ENCODE measurements at places on chromosomes 13 and 19. TPM values are rescaled to one million over a fixed set of nuclear protein-coding genes. Genes with fewer than 3 reads are reported as not detected.
A peak's percentile ranks its signal among the peaks of the same experiment; 100 is the strongest.

Gene XAB2
- total RNA-seq: 40.5 TPM

Gene IZUMO2
- total RNA-seq: not detected

Gene KIR3DL2
- total RNA-seq: not detected

Gene DIAPH3
- total RNA-seq: 14.7 TPM

Gene B3GLCT
- total RNA-seq: 13.9 TPM

Gene TRIM13
- 26.4 TPM for total RNA-seq

Gene FFAR1
- total RNA-seq: not detected

Gene RUVBL2
- total RNA-seq: 133 TPM

DNA sequence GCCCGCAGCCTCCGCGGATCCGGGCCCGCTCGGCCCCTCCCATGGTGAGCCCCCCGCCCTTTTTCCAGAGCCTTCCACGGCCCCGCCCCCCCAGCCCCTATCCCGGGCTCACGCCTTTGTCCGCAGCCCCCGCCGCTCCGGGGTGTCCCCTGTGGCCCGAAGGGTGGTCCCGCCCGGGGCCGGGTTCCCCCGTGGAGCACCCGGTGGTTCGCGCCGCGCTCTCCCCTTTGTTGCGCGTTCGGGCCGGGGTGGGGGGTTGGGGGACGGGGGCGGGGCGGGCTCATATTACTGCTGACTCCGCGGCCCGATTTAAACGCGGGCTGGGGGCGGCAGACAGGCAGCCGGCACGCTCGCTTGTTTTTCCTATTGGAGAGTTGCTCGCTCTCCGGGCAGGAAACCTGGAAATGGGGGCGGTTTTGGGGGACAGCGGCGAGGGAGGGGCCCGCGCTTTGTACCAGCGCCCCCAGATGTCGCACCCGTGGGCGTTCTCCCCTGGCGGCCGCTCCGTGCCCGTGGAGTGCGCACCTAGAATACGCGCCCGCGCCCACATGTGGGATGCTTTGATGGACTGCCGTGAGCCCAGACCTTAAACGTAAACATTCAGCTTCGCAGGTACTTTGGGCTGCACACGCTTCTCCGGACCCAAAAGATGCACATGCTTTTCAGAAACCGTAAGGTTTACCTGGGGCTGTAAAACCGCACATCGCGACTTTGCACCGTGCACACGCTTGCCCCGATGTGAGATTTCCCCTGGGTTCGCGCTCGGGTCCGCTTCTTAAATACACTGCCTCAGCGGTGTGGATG is 699 bp downstream of the PTOV1 start:
- no peak for DNase-seq

DNA sequence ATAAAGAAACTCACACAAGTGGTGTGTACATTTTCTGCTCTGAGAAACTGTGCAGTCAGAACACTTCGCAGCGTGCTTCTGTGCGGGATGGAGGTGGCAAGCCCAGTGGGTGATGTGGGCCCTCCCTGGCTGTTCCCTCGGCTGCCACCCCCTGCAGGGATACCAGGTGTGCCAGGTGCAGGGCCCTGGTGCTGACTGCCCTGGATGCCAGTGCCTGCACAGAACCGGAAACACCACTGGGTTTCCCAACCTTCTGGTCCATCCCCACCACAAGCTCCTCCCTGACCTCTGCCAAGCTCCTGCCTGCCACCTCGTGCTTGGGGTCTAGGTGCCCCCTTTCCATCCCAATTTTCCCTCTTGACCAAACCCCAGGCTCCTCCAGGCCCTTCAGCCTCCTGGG is 81.9 kb upstream of the MCF2L start:
- no peak for DNase-seq

- DNase-seq: no peak
Observed at GRCh38 chr19:32238076-32238475, 107.3 kb upstream of the ZNF507 start.

DNA sequence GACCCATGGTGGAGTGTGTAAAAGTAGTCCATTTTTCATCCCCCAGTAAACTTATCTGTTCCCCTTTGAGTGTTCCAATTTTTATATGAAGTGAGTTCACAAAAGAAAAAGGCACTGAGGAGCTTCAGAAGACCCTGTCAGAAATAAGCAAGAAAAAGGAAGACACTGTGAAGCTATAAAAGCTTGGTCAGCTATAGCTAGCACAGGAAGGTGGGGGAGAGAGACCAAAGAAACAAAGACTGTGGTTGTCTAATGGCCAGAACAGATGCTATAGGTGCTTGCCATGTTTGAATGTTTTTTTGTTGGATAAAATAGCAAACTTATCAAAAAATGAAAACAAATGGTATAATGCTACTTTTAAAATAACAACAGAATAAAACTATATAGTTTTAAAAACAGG is 46.5 kb downstream of the RCBTB2 start:
- no peak for DNase-seq

DNA sequence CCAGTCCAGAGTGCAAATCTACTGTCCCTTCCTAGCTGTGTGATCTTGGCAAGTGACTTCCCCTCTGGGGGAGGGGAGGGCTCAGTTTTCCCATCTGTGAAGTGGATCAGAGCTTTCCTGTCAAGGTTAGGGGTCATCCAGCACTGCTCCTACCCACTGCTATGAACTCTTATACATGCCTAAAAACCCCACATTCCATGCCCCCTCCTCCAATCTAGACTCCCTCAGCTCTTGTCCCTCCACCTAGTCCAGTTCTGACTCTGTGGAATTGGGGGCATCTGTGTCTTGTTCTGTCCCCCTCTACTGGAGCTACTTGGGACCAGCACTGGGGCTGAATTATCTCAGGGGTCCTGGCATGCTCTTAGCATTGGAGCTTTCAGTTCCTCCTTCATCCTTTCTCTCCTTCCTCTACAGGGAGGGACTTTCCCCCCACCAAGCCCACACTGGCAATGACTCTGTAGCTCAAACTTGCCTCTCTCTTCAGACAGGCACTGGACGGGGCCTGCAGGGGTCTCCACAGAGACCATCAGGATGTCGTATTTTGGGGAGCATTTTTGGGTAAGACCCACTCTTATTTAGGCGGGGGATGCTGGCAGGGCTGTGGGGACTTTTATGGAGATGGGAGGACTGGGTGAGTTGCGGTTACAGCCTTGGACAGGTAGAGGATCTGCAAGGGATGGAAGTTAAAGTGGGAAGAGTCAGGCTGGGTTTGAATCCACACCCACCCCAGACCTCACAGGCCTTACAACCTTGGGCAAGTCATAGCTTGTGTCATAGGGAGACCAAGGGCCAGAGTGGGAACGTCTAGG is 3.6 kb downstream of the FCHO1 start:
- no peak for DNase-seq

DNA sequence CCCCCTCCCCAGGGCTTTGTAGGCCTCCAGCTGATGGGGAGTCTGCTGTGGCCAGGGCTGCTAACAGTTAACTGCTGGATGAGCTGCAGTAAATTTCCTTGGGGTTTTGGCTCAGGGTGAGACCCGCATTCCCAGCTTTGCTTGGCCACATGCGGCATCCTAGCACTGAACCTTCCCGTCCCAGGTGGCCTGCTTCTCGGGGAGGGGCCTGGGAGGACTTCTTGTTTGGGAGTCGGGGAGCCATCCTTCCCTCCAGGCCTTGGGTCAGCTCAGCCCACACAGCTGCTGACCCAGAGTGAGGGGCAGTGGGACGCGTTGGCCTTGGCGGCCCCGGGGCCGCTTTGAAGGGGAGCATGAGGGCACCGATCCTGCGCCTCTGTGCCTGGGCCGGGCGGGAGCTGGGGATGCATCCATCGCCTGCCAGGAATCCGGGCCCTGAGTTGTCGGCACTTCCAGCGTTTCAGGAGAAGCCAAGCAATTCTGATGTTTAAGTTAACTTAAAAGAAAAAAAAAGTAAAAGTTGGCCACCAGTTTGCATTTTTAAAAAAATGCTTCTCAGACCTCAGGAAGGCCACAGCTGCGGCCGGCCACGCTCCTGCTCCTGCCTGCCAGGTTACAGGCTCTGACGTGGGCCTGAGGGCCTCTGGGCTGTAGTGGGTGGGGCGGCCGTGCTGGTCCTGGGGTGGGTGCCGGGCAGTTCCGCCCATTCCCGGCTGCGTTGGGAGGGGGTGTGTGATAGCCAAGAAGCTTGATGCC is 27.7 kb downstream of the CRTC1 start:
- no peak for DNase-seq

DNA sequence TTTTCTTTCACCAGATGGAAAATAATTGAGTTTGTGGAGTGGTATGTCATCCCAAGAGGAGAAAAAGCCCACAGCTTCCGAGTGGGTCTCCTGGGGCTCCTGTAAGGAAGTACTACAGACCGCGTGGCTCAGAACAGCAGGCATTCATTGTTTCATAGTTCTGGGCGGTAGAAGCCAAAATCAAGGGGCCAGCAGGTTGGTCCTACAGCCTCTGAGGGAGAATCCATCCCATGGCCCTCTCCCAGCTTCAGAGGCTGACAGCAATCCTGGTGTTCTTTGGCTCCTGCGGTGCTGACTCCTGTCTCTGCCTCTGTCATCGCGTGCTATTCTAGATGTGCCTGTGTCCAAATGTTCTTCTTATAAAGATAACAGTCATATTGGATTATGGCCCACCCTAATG is 362.6 kb downstream of the FGF14 start:
- no peak for DNase-seq

DNA sequence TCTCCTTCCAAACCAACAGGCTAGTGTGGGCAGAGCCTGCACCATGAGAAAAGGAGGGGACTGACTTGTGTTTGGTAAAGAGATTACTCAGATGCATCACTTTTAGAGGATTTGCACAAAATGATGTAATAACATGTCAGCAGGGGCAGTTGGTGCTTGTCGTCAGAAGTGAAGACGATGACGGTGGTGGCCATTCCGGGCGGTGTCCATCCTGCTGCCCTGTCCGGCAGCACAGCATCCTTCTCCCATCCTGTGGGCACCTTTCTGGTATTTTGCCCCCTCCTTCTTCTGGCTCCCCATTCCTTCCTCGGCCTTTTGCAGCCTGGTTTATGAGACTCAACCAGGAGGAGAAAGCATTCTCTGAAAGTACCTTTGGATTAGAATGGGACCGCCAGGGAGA is 160.1 kb downstream of the TEX29 start:
- no peak for DNase-seq

DNA sequence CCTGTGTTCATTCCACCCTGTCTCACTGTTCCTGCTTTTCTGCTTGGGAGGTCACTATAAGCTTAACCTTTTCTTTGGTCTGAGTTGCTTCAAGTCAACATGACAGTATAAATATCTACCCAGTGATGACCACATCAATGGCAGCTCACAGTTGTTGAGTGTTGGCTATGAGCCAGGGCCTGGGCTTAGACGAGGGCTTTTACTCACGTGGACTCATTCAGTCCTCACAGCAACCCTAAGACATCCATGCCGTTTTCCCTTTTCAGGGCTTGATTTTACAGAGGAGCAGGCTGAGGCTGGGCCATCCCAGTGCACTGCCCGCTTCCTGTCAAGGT is 10.2 kb upstream of the CCDC97 start:
- DNase-seq: no peak

DNA sequence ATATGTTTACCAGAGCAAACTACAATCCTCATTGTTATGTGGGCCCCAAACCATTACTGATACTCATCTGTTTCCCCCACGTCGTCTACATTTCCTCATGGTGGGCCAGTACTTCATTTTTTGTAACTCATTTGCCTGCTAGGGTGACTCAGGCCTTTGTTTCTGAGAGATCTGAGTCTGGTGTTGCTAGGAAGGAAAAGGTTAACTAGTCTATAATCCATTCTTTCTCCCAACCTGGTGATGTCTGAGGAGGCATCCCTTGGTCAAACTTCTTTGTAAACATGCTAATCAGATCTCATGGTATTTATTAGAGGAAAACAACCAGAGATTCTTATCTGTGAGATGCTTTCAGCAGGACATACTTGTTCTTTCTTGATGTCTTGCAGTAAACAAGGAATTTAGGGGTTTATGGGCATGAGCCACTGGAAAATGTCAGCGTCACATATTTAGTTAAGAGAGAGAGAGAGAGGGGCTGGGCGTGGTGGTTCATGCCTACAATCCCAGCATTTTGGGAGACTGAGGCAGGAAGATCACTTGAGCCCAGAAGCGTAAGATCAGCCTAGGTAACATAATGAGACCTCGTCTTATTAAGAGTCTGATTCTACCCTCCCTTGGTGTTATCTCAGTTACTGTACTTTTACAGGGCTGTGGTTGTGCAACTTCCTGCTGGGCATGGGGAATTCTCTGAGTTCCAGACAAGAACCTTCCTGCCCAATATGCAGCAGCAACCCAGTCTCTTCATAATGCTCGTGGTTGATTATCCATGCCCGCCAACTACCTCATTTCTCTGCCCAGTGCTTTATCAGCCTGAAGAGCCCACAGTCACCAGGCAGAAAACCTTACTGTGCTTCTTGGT is 9.7 kb upstream of the DPRX start:
- peak; percentile 58 for DNase-seq

GRCh38 chr19:45321848-45322247 is 827 bp downstream of the CKM start:
- no peak for DNase-seq

GRCh38 chr13:36058116-36058515 is 73.1 kb downstream of the DCLK1 start:
- no peak for DNase-seq

DNA sequence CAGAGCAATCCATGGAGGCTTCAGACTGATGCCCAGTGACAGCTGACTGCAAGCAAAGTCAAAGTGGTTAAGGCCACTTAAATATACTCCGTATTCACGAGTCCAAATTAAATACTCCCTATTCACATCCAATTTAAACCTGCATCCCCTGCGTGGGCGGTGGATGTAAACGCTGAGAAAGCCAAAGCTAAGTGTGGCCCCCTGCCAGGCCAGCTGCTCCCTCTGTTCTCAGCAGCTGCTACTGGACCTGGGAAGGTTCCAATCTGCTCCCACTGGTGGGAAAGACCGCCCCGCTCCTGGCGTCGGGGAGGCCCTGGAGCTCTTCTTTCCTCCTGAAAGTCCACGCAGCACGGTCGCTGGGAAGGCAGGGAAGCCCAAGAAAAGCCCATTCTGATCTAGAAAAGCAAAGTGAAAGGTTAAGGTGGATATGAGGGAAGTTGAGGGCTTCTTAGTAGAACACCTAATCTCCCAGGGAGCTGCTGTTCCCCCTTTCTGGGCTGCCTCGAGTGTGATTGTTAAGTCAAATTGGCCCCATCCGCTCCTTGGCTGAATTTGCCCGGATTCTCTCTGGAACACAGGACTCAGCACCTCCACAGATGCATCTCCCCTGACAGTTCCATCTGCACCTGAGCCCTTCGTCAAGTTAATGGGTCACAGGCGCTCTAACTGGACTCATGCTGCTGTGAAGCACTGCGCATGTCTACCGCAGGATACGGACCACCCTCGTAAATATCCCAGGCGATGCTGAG is 205.5 kb downstream of the USP12 start:
- DNase-seq: no peak

DNA sequence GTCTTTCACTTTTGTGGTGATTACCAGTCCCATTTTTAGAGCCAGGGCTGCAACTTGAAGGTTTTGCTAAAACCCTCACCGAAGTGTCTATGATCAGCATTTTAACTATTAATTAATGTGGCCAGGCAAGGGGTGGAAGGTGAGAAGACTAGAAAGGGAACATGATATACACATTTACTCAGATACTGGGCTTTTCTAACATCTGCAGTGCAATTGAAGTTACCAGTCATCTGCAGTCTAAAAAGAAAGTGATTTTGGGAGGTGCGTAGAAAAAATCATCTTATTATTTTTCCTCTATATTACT is 481 bp downstream of the ALOX5AP start:
- no peak for DNase-seq
